ENCODE measurements at places on chromosomes 7 and 10. TPM values are rescaled to one million over a fixed set of nuclear protein-coding genes. Genes with fewer than 3 reads are reported as not detected.

The LIMK1 gene
- 6.1 TPM for total RNA-seq

The AKR1E2 gene
- total RNA-seq, result 1.5 TPM

DNA sequence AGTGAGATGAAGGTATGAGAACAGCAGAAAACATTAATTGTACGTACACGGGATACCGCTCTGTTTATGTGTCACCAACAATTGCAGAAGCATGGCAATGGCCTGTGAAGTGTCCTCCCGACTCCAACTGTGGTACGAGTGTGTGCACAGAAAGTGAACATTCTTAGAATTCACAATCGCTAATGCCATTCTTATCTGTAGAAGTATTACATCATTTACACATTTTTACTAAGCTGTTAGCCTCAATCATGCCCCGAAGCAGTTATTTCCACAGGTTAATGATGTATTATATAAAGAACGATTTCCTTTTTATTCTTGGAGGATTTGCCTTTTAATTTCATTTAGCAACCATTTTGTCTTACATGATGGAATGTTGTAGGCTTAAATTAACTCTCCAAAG is 103.4 kb downstream of the EVX1 start:
- H3K27ac ChIP-seq, result peak overlapping the region; percentile 48
- H3K4me3 ChIP-seq, result no peak overlapping the region
- no peaks in the 10 kb centered on the region for H3K27me3 ChIP-seq
- H3K4me1 ChIP-seq, result no peaks in the 10 kb centered on the region
- no peaks in the 10 kb centered on the region for H3K36me3 ChIP-seq

- no peak overlapping the region for H3K27ac ChIP-seq
- no peaks in the 10 kb centered on the region for H3K27me3 ChIP-seq
- H3K36me3 ChIP-seq, result no peaks in the 10 kb centered on the region
- no peak overlapping the region for H3K4me3 ChIP-seq
These were observed 11.7 kb downstream of the CASP7 start for GRCh38 chr10:113691381-113691780.

DNA sequence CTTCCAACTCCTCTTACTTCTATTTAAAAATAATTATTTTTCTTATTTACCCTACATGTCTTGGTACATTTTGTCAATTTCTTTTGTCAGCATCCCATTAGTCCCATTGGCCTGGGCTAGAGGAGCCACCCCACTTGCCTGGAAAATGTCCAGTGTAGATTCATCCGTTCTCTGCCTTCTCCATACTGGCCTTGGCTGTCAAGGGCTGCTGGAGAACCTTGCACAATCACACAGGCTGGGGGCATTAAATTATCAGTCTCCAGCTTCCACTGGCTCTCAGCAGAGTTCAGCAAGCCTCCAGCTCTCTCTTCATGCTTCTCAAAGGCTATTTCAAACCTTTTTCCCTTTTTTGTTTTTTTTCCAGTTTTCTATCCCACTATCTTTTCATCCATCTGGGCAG is 13.8 kb upstream of the ZCCHC24 start:
- no peak overlapping the region for H3K4me3 ChIP-seq
- no peaks in the 10 kb centered on the region for H3K27me3 ChIP-seq
- no peaks in the 10 kb centered on the region for H3K4me1 ChIP-seq
- H3K36me3 ChIP-seq, result no peaks in the 10 kb centered on the region
- H3K27ac ChIP-seq, result no peak overlapping the region

GRCh38 chr10:77602913-77603533 is 34.6 kb downstream of the KCNMA1 start:
- no peak overlapping the region for H3K4me3 ChIP-seq
- no peak overlapping the region for H3K27ac ChIP-seq
- H3K4me1 ChIP-seq, result no peaks in the 10 kb centered on the region
- DNase-seq, result no peak
- no peaks in the 10 kb centered on the region for H3K27me3 ChIP-seq

Data from pancreas (tissue), 10 donors.